ENCODE measurements at places on chromosomes 7 and 10. TPM values are rescaled to one million over a fixed set of nuclear protein-coding genes. Genes with fewer than 3 reads are reported as not detected.
A peak's percentile ranks its signal among the peaks of the same experiment; 100 is the strongest.

- no peak for DNase-seq
Measured at GRCh38 chr10:13340626-13341376, 7.3 kb downstream of the SEPHS1 start.

GRCh38 chr10:4867520-4868356, 41.7 kb downstream of the AKR1E2 start:
- DNase-seq = no peak

Gene OR2A25
- not detected for polyA plus RNA-seq

Gene MEOX2
- 224 TPM for polyA plus RNA-seq

- no peak for DNase-seq
Measured at GRCh38 chr7:40640566-40640965, 505.8 kb downstream of the SUGCT start.

Gene TBC1D12
- 17.7 TPM for polyA plus RNA-seq

Gene OR2A12
- 0.07 TPM for polyA plus RNA-seq

DNA sequence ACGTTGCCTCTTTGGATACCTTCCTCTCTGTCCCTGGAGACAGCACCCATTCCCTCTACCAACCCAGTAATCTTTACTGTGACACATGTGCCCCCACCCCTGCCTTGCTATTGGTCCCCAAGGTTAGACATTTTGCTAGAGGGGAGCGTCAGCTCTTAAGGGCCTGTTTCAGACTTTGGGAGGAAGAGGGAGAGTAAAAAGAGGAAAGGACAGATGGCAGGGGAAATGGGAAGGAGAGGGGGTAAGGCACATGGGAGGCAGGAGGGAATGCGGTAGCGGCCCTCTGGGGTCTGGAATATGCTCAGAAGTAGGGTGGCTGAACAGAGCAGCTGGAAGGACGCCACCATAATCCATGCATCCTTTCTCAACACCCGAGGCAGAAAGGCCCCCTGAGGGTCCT, 12.2 kb downstream of the BLNK start:
- DNase-seq = no peak

DNA sequence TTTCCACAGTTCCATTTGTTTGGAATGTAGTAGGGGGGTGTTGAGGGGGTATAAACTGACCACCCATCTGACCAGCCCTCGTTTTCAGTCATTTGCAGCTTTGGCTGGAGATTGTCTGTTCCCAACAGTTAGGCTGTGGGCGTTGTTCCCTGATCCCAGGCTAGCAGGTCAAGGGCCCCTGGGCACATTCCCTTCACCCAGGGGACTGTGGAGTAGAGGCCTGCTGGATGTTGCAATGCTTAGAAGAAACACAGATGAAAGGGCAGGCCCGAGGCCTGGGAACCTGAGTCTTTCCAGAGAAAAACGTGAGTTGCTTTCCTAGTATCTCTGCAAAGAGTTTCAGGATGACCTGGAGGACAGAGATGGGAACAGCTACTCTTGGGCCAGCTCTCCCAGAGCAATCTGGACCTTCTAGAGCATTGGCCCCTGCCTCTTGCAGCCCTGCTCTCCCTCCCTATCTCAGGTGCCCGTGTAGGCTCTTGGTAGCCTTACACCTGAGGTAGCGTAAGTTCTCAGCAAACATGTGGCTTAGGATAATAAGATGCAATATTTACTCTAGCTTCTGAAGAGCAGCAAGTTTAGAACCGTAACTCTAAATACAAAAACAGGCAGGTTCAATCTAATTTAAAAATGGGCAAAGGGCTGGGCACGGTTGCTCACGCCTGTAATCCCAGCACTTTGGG, 99.4 kb upstream of the EFCAB10 start:
- no peak for DNase-seq

DNA sequence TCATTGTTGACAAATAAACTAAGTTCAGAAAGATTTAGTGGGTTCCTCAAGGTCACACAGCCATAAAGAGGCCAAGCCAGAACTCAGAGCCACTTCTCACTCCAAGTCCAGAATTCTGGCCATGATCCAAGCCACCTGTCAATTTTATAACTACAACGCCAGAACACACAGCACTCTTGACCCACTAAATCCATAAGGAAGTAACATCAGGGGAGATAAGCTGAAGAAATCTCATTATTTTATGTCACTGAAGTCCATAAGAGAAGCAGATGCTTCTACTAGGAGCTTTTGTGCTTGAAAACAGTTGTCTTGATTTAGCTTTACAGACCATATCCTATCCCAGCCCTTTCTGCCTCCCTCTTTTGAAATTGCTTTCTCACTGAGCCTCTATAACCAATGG, 15.9 kb downstream of the ADAM12 start:
- no peak for DNase-seq

- DNase-seq = no peak
Measured at GRCh38 chr10:23505797-23506465, 67.1 kb downstream of the OTUD1 start.

Gene ERVW-1
- 1.9 TPM for polyA plus RNA-seq

Gene MNX1
- polyA plus RNA-seq = 0.47 TPM

- no peak for DNase-seq
Measured at GRCh38 chr7:157938211-157938610, 601.4 kb downstream of the DNAJB6 start.

DNA sequence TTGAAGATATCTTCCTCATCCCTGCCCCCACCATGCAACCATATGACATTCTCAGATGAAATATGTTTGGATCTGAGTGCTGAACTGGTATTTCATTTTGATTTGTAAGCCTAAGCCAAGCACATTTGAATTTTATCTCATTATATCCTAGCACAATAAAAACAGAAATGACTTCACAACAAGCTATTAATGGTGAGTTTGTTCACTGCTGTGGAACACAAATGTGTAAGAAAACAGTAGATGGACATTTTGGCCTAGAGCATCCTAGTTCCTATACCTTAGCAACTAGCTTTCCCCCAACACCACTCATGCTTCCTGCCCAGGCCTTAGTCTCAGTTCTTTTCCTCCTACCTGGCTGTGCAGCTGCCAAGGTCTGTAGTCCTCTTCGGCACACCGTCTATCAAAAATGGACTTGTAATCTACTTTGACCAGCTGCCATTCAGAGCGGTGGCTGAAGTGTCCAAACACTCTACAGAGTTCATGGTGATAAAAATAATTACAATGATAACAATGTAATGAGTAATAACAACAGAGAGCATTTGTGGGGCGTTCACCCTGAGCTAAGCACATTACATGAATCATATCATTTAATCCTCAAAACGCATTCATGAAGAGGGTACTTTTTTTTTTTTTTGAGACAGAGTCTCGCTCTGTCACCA, 491.9 kb downstream of the SORCS1 start:
- DNase-seq = no peak

- DNase-seq = peak; percentile 68
Measured at GRCh38 chr10:124417895-124418725, 613 bp downstream of the OAT start.

DNA sequence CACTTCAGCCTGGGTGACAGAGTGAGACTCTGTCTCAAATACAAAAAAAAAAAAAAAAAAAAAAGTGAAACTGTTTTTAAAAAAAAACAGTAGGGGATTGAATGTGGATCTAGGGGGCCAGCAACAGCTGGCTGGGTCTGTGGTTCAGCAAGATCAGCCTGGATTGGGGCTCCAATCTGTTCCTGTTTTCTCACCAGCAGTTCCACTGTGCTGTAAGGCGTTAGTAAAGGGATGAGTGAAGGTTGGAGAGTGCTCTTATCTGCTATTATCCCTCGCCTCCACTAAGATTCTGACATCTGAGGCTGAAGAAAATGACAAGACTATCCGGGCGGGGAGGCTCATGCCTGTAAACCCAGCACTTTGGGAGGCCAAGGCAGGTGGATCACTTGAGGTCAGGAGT, 41.6 kb upstream of the GTF2IRD1 start:
- DNase-seq = no peak

Gene OR2A1
- polyA plus RNA-seq = 3.1 TPM

Gene HOXA2
- 18.0 TPM for polyA plus RNA-seq

DNA sequence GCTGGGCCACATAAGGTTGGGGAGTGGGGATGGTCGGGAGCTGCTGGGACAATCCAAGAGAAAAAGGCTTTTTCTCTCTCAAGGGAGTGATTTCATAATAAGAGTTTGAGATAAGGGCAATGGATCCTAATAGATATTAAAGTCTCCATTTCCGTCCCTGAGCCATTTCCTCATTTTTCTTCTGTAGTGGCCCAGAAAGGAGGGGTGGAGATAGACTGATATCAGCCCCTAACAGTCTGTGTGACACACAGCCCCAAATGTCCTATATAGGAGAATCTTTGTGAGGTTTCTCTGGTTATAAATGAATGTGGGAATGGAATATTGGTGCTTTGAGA, 35.2 kb downstream of the PRSS2 start:
- no peak for DNase-seq

- DNase-seq = no peak
Measured at GRCh38 chr7:155017834-155018233, 14.9 kb upstream of the PAXIP1 start.

GRCh38 chr10:4264209-4264865, 479.3 kb upstream of the KLF6 start:
- DNase-seq = no peak

- no peak for DNase-seq
Measured at GRCh38 chr10:118944959-118945633, 84.4 kb upstream of the NANOS1 start.

Gene TMEM26
- polyA plus RNA-seq = 8.1 TPM

GRCh38 chr10:49369216-49370162, 26.4 kb downstream of the DRGX start:
- DNase-seq = peak; percentile 81

Gene TRIM50
- polyA plus RNA-seq = 0.20 TPM

DNA sequence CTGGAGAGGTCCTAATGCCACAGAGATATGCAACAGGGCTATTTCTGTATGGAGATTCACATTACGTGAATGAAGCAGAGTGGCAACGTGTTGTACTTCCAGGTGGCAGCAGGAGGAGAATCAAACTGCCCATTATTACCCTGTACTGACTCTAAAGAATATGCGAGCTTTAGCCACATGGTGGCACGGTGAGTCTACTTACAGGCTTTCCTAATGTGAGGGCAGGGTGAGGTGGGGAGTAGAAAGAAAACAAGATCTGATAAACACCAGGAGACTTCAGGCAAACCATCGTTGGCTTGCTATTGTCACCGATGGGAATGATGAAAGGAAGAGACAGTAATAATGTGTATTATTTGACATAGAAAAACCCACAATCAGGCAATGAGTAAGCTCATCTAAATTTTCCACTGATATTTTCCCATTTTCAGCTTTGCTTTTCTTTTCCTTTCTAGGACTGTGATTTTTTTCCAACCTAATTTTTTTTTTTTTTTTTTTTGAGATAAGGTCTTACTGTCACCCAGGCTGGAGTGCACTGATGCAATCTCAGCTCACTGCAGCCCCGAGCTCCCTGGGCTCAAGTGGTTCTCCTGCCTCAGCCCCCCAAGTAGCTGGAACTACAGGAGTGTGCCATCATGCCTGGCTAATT, 164.3 kb downstream of the BTAF1 start:
- DNase-seq = peak; percentile 56

DNA sequence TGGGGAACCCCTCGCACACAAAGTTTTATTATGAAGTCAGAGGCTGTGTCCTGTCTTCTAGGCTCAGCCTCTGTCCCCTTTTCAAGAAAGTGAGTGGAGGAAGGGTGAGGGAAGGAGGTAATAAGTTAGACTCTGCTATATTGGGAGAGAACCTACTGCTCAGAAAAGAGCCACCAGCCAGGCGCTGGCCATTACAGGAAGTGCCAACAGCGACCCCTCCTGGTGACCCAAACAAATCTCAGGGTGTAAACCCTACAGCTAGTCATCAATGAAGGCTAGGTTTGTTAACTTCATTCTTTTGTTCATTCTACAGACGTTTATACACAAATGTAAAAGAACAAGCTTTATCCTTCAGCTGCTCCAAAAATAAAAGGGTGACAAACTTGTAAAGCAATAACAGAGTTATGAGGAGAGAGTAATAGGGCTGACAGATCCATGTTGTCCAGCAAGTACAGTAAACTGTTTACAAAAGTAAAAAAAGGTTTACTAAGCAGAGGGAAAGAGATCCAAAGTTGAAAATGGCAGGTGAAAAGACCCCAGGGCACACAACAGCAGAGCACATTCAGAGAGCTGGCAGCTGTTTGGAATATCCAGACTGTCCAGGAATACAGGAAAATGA, 82.7 kb downstream of the FAM204A start:
- DNase-seq = no peak

Gene CYP2W1
- 9.8 TPM for polyA plus RNA-seq

GRCh38 chr10:97869091-97870042, 19.7 kb downstream of the GOLGA7B start:
- DNase-seq = peak; percentile 88

DNA sequence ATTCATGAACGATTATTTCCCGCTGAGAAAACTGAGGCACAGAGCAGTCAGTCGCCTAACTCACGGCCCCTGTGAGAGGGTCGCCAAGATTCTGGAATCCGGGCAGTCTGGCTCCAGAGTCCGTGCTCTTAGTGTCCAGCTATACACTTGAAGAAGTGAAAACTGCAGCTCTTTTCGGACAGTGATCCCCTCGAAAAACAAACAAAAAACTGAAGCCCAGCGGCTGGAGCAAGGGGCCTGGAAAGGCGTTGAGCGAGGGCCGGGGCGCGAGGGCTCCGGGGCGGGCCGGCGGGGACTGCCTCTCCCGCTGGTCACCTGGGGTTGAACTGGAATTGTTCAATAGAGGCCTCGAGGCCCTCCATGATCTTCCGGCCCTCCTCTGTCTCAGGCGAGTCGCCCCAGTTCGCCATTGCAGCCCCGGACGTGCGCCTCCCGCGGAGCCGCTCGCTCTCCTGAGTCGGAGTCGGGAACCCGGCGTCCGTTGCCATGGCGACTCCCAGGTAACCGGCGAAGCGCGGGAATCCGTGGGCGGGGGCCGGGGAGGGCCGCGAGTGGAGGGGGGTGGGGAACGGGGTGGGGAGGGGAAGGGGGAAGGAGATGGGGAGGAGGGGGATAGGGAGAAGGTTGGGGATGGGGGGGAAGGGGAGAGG, 881 bp downstream of the C10orf67 start:
- peak; percentile 35 for DNase-seq

Gene ATOH7
- polyA plus RNA-seq = 0.13 TPM

- no peak for DNase-seq
Measured at GRCh38 chr7:335358-336148, 45.6 kb downstream of the FOXL3 start.

DNA sequence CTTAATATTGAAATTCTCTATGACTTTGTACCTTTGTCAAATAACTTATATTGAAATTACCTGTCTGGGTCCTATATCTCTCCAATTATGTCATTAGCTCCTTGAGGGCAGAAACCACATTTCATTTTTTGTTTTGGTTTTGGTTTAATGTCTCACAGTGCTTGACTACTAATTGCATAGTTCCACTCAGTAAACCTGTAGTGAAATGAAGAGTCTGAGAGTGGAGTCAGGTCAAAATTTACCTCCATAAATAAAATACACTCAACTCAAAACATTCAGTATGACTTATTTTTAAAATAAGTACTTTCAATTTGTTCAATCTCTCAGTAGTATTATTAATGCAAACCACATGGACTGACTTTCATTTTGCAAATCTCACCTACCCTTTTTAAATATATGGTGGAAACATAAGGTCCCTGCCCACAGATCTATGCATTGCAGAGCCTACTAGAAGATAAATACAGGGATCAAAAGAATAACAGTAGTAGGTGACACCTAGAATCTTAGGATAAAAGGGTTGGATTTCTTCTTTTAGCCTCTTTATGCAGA, 32.5 kb downstream of the PDE1C start:
- no peak for DNase-seq
